Fibroblast of the aortic adventitia (primary cell): ENCODE measurements at places on chromosomes 2 and 18. TPM values are rescaled to one million over a fixed set of nuclear protein-coding genes. Genes with fewer than 3 reads are reported as not detected.

DNA sequence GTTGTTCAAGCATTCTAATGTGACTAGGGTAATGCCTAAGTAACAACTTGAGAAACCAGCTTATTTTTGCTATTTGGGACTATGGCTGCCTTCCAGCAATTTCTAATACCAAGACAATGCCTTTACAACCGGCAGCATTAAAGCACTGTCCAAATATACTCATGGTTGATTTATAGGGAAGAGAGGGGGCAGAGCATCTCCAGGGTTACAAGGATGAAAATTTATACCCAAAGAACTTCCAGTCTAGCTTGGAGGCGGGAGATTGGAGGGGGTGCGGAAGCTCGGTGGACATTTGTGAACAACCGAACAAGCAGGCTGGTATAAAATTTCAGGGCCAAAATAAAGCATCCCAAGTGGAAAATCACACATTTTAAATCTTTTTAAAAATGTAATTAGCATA is 294.9 kb upstream of the STON1 start:
- peak; percentile 22 for DNase-seq

The SRD5A2 gene
- total RNA-seq: 0.09 TPM in 1 of 2 replicates, not detected in the other

The ITGB6 gene
- total RNA-seq: under 0.01 TPM in 1 of 2 replicates, not detected in the other

- DNase-seq: peak; percentile 36
Observed at GRCh38 chr2:230586328-230586982, 126.2 kb upstream of the CAB39 start.

The CMPK2 gene
- total RNA-seq: 1.9 and 11.0 TPM in 2 replicates

GRCh38 chr2:96537734-96538486 is 1.4 kb downstream of the ARID5A start:
- no peak for DNase-seq

The RELCH gene
- 44.0 and 52.0 TPM in 2 replicates for total RNA-seq

The MAP2 gene
- 2.1 and 26.5 TPM in 2 replicates for total RNA-seq

- no peak for DNase-seq
Observed at GRCh38 chr2:144529841-144530240, 9.9 kb upstream of the ZEB2 start.

DNA sequence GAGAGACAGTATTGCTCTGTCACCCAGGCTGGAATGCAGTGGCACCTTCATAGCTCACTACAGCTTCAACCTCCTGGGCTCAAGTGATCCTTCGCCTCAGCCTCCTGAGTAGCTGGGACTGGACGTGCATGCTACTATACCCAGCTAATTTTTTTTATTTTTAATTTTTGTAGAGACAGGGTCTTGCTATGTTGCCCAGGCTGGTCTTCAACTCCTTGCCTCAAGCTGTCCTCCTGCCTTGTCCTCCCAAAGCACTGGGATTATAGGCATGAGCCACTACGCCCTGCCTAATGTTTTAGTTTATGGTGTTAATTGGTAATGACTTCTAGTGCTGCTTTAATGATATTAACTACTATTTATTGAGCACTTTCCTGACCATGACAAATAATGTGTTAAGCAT is 18.3 kb downstream of the RNF138 start:
- no peak for DNase-seq

The KIAA2012 gene
- not detected in 2 replicates for total RNA-seq

The ACMSD gene
- total RNA-seq: not detected in 2 replicates

The SCYGR3 gene
- not detected in 2 replicates for total RNA-seq

DNA sequence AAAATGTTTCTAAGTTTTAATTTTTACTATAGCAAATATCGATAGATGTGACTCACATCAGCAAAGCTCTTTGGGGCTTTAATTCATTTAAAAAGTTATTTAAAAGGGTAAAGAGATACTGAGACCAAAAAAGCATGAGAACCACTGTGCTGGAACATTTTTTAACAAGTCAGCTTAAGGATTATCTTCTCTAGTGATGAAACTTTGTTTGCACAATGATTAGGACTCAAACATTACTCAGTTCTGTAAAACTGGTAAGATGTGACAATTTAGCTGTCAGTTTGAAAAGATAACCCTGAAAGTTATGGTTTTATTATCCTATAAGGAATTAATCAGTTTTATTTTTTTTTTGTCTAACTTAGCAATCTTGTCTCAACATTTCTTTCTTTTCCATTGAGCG is 301.4 kb downstream of the TSN start:
- DNase-seq: no peak

GRCh38 chr2:70461414-70461813 is 92.2 kb downstream of the TGFA start:
- DNase-seq: no peak

DNA sequence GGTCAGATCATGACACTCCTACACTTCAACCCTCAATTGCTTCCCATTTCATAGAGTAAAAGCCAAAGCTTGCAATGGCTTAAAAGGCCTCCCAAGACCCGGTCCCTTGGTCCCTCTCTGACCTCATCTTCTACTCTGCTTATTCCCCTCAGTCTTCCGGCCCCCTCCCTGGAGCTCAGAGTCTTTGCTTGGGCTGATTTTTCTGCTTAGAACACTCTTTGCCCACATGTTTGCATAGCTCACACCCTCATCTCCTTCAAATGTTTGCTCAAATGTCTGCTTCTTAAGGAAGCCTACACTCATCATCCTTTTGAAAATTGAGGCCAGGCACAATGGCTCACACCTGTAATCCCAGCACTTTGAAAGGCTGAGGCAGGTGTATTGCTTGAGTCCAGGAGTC is 65.6 kb upstream of the CAPN13 start:
- DNase-seq: no peak

- DNase-seq: peak; percentile 79
Observed at GRCh38 chr2:37869771-37870170, 55.3 kb upstream of the RMDN2 start.

GRCh38 chr2:85854897-85855296 is 33.9 kb downstream of the ST3GAL5 start:
- no peak for DNase-seq

The RESP18 gene
- not detected in 2 replicates for total RNA-seq
